NCI-H1930 (cell line): ENCODE measurements at places on chromosomes 1 and 21.

- DNase-seq = no peak
Observed at GRCh38 chr1:229344139-229344538, 1.3 kb upstream of the CCSAP start.

- no peak for DNase-seq
Observed at GRCh38 chr1:185317886-185318310, 855 bp upstream of the IVNS1ABP start.

DNA sequence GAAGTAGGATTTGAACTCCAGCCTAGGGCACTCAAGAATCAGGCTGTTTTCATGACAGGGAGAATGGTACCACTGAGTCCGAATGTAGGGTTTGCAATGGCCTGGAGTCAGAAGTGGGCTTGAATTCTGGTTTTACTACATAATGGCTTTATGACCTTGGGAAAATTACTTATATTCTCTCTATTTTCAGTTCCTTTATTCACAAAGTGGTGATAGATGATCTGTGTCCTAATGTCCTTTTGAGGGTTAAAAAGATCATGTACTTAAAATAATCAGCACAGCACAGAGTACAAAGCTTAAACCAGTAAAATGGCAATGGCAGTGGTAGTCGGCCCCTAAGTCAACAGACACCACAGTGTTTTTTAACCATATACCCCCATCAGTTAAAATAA lies 63.7 kb upstream of the HOOK1 start:
- no peak for DNase-seq

DNA sequence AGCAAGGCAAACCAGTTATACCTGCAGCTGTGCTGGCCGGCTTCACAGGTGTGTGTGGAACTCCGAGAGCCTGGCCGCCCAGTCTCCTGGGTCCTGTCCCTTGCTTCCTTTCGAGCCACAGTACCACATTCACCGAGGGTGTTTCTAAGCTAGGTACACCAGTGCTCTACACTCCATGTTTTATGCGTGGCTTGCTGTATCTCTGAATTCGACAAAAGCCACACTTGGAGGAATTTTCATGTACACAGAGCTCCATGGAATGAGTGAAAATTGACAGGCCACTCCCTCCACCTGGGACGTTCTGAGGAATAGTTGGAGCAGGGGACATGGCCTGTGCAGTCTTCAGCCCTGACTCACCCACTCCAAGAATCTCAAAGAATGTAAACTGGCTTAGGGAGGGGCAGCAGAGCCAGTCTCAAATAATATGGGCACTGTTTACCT lies 14.0 kb downstream of the ETS2 start:
- no peak for DNase-seq

DNA sequence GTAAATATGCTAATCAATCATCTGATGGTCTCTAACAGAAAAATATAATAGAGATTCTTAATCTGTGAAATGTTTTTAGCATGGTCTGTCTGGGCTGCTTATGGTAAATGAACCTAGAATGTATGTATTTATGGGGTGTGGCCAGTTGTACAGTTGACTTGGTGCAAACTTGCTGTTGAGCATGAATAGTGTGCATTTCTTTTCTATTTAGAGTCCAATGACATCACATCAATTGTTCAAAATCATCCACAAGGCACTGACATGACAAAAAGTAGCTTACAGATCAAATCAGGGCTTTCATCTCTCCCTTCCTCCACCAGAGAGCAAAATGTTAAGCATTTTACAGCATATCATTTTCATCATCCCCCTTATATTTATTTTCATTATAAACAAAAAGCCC lies 1010.3 kb downstream of the KCNT2 start:
- DNase-seq = no peak

DNA sequence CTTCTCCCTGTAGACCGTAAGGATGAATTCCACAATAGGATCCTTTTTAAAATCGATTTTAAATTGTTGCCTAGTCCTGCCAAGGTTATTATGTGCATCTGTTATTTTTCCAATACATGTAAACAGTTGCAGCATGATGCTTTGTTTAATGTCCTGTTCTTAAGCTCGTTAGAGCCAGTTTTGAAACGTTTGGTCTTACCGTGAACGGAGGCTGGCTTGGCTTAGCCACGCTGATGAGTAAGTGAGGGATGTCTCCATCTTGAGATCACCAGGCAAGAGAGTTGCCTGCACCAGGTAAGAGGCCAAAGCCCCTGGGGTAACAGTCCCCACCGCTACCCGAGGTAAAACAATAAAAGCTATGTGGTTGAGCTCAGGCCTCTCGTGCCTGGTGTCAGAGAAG lies 17.3 kb downstream of the CSTB start:
- DNase-seq = no peak

- DNase-seq = no peak
Observed at GRCh38 chr1:110535985-110536384, 17.0 kb upstream of the KCNA10 start.

DNA sequence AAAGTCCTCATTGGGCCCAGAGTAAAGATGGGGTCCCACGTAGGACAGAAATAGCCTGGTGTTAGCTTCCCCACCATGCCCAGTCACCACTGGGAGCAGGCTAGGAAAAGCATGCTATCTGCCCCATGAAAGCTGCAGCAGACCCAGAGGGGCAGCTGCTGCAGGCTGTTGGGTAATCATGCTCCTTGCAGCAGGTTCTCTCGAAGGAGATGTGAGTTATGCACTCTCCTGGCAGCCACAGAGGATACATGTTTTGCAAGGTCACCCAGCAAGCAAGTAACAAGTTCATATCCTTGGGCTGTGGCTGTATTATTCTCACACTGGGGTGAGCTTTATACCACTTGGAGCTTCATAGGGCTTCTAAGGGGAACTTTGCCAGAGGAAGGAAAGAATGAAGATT lies 9.1 kb upstream of the HEYL start:
- DNase-seq = no peak

DNA sequence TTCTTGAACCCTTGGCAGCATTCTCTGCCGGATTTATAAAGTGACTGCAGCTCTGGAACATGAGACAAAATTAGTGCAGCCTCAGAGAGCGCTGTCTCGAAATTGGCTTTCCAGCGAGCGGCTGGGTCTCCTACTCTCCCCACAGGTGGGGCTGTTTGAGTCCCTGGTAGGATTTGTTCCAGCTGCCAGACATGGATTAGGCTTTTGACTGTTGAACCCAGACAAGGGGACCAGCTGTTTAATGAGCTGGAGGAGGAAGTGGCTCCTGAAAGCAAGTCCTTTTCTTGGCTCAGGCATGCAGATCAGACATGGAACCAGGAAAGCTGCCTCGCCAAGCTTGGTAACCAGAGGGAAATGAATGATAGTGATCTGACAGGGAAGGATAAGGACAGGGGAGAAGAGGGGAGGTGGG lies 69.6 kb downstream of the UBIAD1 start:
- no peak for DNase-seq

DNA sequence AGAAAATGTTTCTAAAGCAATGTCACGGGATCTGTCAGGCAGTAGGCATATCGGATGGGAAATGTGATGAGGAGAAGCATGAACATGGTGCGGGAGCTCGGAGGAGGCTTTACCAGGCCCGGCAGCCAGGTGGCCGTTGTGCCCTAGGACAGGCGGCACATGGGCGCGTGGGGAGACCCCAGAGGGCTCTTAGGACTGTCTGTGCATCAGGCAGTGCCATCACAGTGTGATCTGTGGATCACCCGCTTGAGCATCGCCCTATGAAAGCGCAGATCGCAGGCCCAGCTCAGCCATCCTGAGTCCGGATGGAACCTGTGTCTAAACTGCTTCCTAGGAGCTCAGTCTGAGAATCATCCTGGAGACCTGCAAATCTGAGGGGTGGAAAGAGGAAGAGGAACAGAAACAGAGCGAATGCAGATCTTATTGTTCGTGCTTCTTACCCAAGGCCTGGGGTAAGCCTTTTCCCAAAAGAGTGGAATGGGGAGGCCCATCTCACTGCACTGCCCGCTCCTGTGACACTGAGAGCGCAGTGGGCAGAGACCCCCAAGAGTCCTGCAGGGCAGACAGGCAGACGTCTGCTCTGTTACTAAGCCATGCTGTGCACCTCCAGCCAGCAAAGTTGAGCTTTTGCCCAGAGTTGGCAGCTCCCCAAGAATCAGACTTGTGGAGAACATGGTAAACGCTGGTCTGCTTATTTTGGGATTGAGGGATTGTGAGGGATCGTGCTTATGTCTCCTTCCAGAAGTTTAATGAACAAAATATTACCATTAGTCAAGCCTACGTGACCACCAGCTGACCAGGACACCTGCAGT lies 251.0 kb downstream of the RHOU start:
- DNase-seq = no peak

DNA sequence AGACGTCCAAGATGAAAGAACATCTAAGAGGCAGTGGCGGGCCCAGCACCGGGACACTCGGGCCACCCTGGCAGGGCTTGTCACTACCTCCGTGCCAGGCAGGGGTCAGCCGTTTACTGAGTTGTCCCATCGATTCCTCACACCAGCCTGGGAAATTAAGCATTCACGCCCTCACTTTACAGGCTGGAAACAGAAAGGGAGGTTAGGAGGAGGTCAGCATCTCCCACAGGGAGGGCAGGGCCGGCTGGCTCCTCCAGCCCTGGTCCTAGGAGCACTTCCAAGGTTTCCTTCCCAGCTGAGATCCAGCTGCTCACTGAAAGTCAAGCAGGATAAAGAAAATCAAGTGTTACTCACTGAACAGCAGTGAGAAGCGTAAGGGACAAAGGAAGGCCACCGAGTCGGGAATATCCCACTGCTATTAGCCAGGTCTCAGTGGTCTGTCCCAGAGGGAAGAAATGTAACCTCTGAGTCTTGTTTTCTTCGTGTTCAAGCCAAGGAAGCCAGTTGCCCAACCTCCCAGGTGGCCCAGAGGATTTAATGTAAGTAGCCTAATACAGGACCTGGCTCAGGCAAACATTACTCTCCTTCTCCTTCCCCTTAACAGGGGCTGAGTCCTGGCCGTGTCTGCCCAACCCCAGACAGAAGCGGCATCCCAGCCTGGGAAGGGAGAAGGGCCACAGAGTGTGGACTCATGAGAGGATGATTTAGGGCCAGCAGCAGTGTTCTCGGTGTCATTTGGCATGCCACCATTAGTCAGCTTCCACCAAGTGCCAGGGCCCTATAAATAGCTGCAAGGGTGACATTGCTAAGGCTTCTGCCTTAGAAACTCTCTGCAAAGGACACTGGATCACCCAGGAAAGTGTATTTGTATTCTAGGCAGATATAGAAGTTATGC lies 203.1 kb upstream of the GALNT2 start:
- no peak for DNase-seq

DNA sequence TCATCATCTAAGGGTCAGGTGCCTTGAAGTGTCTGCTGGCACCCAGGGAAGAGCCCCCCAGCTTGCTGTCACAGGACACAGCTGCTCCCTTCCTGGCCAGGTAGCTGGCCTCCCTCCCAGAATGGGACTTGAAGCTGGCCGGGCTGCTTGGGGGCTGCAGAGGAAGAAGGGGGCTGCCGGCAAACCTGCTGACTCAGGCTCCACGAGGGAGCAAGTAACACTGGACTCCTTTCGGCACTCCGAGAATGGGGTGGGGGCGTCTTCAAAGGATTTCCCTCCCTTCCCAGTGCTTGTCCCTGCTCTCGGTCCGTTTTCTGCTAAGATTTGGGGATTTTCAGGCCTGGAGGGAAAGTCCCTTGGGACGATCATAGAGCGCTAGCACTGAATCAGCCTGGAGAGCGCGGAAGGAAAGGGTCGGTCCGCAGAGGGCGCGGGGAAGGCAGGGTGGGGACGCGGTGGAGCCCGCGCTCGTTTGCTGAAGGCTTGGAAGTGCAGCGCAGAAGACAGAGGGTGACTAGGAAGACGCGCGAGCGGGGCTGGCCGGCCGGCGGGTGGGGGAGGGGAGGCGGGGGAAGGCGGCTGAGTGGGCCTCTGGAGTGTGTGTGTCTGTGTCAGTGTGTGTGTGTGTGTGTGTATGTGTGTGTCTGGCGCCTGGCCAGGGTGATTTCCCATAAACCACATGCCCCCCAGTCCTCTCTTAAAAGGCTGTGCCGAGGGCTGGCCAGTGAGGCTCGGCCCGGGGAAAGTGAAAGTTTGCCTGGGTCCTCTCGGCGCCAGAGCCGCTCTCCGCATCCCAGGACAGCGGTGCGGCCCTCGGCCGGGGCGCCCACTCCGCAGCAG lies at the start of gene CSF1:
Gene CSF1, plus strand, starts transcription at position 727 of the 840 bp plus-strand sequence. CDS start 175 bp downstream, outside the sequence.
- DNase-seq = no peak

- no peak for DNase-seq
Observed at GRCh38 chr1:234924450-234925355, 203.9 kb downstream of the TOMM20 start.

GRCh38 chr1:206679738-206680211 lies 4.9 kb upstream of the MAPKAPK2 start:
- DNase-seq = no peak

DNA sequence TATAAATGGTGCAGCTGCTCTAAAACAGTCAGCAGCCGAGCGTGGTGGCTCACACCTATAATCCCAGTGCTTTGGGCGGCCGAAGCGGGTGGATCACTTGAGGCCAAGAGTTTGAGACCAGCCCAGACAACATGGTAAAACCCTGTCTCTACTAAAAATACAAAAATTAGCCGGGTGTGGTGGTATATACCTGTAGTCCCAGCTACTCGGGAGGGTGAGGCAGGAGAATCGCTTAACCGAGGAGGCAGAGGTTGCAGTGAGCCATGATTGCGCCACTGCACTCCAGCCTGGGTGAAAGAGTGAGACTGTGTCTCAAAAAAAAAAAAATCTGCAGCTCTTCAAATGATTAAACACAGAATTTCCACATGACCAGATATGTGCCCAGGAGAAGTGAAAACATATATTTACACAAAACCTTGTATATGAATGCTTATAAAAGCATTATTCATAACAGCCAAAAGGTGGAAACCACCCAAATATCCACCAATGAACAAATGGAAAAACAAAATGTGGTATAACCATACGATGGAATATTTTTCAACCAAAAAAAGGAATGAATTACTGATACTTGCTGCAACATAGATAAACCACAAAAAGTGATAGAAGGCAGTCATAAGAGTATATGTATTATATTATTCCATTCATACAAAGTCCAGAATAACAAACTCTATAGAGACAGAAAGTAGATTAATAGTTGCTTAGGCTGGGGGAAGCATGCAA lies 14.1 kb downstream of the EPS15 start:
- no peak for DNase-seq

DNA sequence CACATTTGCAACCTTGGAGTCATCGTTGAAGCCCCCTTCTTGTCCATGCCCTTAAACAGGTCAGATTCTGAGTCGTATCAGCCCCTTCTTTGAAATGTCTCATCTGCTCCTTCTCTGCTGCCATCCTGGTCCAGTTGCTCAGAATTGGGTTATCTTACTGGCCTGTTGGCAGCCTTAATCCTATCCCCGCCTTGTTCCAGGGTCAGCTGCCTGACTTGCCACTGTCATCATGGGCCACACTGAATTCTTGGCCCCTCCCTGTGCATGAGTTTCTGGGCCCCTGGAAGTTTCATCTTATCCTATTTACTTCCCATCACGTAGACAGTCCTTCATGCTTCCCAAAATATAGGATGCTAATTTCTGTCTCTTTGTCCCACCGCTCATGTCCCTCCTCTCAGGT lies 23.7 kb downstream of the IRF2BP2 start:
- DNase-seq = no peak

DNA sequence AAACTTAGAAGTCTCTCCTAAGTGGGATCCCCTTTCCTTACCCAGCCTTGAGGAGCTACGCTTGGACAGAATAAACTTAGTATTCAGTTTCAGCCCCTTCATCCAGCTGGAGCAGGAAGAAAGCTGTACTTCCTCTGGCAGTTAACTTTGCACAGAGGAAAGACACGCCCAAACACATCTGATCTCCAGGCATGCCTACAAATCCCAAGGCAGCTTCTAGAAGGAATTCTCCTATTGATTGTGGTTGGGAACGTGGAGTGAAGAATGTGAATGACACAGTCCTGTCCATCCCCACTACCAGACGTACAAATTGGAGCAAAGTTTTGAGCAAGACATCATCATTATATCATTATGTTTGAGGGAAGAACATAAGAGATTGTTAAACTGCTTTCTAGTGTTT lies 6.6 kb upstream of the AK4 start:
- DNase-seq = no peak
